CD8-positive, alpha-beta memory T cell (primary cell): ENCODE measurements at places on chromosomes 4 and X. TPM values are rescaled to one million over a fixed set of nuclear protein-coding genes. Genes with fewer than 3 reads are reported as not detected.

Gene ODAPH
- not detected for total RNA-seq

Gene TNMD
- not detected for total RNA-seq

Gene NOX1
- not detected for total RNA-seq

Gene GPR82
- 0.39 TPM for total RNA-seq

Gene MAGEB10
- not detected for total RNA-seq

Gene EDA
- total RNA-seq, result 0.53 TPM

Gene ARHGEF9
- 18.3 TPM for total RNA-seq

Gene FREM3
- not detected for total RNA-seq

Gene INTU
- total RNA-seq, result 0.13 TPM

Gene CLDN22
- not detected for total RNA-seq

Gene IL21
- 3.1 TPM for total RNA-seq

Gene GPR50
- not detected for total RNA-seq

Gene SMARCAD1
- total RNA-seq, result 37.2 TPM

Gene FAM184B
- 0.02 TPM for total RNA-seq

Gene EXOC1L
- total RNA-seq, result not detected

Gene NLGN4X
- total RNA-seq, result not detected

Gene CT45A2
- not detected for total RNA-seq

Gene TASL
- 1.5 TPM for total RNA-seq

Gene SFRP2
- total RNA-seq, result 0.11 TPM

Gene CD40LG
- 10.1 TPM for total RNA-seq

Gene KLHL4
- total RNA-seq, result 0.28 TPM

Gene RAPGEF2
- 34.3 TPM for total RNA-seq

Gene FAM200B
- total RNA-seq, result 12.7 TPM

Gene TSPAN5
- 16.7 TPM for total RNA-seq

Gene OPRPN
- total RNA-seq, result not detected

Gene SHROOM2
- total RNA-seq, result not detected

Gene ANK2
- total RNA-seq, result 0.26 TPM

Gene SORBS2
- not detected for total RNA-seq

Gene PPARGC1A
- not detected for total RNA-seq

Gene VCX2
- not detected for total RNA-seq
